ENCODE measurements at places on chromosomes 3 and 15.

DNA sequence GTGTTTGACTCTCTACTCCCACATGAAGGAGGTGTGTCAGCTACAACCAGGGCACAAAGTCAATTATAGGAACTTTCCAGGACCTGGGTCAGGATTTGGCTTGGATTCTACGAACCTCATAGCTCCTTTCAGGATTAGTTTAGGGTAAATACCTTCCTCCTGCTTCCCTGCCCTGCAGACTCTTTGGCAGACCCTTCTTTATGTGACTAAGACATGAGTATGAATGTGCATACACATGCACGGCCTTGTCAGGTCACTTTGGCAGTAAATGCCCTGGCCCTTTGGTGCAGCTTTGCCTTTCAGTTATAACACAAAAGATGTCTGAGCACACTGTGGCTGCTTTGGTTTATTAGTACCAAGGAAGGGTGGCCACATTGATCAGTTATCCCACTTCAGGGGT is 68.9 kb downstream of the GHSR start:
- no peak for DNase-seq

DNA sequence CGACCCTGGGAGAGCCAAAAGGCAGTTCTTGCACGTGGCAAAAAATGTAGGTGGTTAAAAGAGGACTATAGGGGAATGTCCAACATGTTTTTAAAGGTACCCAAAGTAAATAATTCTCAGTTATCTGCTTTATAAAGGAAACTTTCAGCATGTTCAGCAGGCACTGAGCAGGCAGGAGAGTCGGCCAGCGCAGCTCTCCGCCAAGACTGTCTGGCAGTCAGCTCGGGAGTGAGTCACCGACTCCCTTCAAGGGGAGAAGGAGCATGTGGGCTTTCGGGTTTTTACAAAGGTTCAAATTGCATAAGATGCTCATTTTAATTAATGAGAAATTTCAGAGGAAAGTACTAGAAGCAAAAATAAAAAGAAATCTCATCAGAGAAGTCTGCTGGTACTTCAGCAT is 7.0 kb downstream of the GABRA5 start:
- DNase-seq, result no peak

DNA sequence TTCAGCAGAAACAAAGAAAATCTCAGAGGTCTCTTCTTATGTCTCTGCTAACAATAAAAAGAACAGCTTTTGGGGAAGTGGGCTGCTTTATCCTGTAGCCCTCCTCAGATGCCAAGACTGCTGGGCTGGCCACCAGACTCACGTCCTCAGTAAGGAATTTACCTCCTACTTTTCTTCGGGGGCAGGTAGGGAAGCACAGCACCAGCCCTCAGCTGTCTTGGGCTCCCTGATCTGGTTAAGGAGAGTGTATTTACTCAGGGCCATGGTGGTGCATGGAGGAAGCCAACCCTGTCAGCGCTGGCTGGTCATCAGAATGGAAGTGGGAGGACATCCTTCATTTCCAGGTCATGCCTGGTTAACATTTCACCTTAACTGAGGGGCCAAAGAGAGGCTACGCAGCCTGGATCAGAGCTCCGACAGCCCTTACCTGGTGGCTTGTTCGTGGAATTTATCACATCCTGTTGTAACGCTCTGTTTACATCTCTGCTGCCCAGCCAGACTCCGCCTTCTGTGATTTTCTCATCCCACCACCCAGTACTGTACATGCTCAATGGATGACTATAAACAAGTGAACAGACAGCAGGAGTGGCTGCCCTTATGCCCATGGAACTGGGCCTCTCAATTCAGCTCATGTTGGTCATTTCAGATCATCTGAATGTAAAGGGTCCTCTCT is 108.3 kb downstream of the IGF2BP2 start:
- no peak for DNase-seq

- no peak for DNase-seq
These were observed 19.5 kb upstream of the P4HTM start for GRCh38 chr3:48970586-48970985.

DNA sequence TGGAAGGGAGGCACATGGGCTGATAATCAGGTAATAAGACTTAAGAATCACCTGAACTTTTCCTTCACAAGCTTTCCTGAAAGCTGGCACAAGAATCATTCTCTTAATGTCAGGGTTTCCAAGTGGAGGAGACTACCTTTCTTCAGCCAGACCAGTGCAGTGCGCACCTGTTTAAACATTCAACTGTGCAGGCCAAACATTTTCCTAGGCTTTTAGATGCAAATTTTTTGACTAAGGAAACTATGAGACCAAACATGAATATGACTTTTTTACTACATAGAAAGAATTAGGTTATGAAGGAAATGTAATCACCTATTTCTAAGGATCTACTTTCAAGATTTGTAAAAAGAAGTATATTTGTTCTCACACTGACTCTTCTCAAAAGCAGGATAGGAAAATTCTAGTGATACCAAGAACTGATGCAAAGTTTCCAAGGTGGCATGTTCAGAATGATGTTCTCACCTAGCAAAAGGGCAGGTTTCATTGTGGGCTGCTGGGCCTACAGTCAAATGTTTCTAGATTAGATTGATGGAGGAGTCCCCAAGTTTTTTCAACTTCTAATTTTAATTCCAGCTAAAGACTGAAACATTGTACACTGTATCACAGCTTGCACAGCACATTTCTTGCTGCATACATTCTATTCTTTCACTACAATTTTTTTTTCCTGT is 339.1 kb downstream of the TIGIT start:
- no peak for DNase-seq

DNA sequence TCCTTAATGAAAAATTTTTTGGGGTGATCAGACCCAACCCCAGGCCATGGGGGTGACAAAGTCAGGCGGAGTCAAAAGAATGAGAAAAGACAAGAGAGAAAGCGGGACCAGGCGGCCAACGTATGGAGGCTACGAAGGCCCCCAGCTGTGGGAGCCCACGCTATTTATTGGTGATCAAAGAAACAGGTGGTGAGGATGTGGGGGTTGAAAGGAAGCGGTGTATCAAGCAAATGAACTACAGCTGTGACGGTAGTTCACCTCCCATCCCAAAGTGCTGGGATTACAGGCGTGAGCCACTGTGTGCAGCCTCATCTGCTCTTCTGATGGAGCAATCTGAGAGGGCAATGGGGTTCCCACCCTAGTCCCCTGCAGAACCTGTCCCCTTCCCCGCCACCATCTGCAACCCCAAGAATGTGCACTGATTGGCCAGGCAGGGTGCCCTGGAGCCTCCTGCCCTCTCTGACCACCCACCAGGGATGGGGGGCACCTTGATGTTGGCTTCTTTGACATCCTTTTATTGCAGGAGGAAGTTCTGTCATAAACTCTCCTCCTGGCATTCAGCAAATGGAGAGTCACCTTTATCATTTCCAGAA is 1.1 kb upstream of the CHRNA3 start:
- DNase-seq, result no peak

DNA sequence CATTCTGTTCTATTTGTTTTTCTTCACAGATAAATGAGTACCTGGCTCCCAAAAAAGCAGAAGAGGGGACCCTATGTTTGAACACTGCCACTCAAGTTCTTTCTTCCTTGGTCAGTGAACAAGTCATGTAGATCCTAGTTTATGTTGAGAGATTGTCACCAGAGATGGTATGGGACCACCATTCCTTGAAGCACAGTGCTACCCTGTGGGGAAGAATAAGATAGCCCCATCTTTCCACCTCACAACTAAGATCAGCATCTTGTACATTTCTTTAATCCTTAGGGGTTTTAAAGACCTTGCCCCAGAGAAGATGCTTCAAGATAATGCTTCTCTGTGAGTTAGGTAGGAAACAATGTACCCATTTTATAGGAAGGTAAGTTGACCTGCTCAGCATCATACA is 233.5 kb upstream of the WNT5A start:
- DNase-seq, result no peak

DNA sequence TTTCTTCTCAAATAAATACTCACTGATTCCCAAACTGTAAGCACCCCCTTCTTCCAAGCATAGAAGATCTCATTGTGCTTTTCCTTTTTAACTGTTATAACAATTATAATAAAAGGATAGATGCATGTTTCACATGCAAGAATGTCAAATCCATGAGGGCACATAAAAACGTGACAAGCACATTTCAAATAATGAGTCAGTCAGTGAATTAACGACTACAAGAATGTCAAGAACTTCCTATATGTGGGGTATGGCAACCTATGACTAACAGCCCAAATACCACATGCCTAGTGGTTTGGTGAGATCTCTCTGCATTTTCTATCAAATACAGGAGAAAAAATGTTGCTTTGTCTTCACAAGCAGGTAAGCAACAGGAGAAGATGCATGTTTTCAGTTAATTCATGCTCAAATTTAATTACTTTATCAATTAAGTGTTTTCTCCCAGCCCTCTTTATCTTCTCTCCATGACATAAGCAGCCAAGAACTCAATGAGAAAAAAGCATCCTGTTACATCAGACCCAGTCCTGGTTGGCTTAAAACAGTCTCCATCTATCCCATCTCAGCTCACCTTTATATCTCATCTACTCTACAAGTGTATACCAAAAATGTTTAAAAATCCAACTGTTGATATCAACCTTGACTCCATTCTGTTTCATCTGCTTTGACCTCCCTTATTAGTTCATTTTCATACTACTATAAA is 181.5 kb upstream of the LMCD1 start:
- no peak for DNase-seq

DNA sequence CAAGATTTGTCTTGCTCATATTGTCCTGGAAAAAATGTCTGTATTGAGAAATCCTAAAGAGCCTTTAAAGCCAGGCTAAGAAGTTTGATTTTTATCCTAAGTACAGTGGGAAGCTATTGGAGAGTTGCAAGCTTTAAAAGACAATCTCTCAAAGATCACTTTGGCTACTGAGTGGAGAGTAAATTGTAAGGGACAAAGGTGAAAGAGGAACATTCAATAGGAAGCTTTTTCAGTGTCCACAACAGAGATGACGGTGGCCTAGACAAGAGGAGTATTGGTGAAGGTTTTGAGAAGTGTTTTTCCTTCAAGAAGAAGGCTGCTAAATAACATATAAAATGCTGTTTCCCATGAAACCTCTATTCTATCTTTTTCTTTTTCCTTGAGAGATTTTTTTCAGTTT is 249.5 kb upstream of the IL12A start:
- no peak for DNase-seq

GRCh38 chr3:158369279-158369678 is 201.7 kb upstream of the MLF1 start:
- DNase-seq, result no peak

- DNase-seq, result no peak
These were observed 4.4 kb upstream of the RASA2 start for GRCh38 chr3:141482245-141482922.

- no peak for DNase-seq
These were observed 27.5 kb upstream of the SH3BP5 start for GRCh38 chr3:15359677-15360397.

DNA sequence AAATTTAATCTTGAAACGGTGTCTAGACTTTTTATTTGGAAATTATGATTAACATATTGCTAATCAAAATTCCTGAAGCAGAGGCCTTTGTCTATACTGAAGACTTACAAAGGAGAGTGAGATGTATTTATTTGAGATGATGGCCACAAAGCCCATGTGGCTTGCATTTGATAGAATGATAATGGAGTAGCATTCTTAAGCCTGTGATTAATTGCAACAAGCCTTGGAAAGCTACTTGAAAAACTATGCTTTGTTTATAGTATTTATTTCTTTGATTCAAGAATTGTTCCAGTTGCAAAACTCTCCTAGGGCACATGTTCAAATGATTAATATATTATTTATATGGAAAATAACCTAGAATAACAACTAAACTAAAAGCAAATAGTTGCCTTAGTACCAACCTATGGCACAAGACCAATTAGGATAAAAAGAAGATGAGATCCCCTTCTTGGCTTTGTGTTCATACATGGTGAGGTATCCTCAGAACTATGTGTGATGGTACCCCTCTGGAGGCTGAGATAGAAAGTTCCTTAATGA is 244.1 kb upstream of the TBL1XR1 start:
- DNase-seq, result no peak

GRCh38 chr15:34889476-34889875 is 80.1 kb downstream of the AQR start:
- DNase-seq, result no peak

DNA sequence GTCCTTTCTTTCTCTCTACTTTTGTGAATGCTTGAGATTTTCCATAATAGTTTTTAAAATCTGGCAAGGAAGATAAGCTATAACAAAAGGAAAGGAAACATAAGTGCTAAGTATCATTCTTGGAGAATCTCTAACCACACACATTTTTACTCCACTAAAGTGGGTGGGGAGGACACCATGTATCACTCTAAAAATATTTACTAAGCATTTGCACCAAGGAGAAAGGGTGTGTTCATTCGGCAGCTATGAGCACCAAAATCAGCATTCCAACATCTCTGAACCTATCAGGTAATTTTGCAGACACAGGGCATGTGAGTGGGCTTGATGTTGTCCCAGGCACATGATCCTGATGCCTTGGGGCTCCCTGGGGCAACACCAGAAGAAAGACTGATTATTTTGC is 5.5 kb downstream of the B4GALT4 start:
- DNase-seq, result no peak

- no peak for DNase-seq
These were observed 49.9 kb downstream of the KLF13 start for GRCh38 chr15:31376511-31376910.

GRCh38 chr3:33768578-33769330 is 29.7 kb upstream of the PDCD6IP start:
- no peak for DNase-seq

DNA sequence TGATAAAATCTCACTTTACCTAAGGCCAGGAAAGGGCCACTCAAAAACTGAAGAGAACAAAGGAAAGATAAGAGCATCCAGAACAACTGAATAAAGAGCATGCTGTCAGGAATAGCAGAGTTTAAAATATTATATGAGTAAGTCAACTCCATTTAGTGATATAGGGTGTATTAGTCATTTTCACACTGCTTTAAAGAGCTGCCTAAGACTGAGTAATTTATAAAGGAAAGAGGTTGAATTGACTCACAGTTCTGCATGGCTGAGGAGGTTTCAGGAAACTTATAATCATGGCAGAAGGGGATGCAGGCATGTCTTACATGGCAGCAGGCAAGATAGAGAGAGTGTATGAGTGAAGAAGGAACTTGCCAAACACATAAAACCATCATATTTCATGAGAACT is 778.0 kb upstream of the NECTIN3 start:
- DNase-seq, result no peak

GRCh38 chr15:82952158-82953081 is at the start of gene HOMER2:
Gene HOMER2 (minus strand): TSS chr15:82952720. CDS start chr15:82952535, 185 bp downstream.
- DNase-seq, result no peak

DNA sequence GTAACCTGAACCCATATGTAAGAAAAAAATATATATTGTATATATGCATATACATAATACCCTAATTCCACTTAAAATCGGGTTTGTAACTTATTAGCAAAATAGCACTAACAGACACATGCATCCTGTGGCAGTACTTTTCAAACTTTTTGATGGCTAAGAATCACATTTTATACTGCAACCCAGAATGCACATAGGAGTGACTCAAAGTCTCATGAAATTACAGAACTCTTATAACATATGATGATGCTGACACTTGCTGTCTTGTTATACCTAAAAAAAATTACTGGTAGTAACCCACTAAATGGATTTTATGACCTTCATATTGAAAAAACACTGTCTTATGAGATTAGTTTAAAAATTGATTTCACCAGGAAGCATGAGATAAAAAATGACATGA is 152.4 kb upstream of the FRMD4B start:
- no peak for DNase-seq

- no peak for DNase-seq
These were observed 1437.0 kb downstream of the OTOL1 start for GRCh38 chr3:162933656-162934055.

GRCh38 chr3:71580636-71581456 is 2.7 kb downstream of the FOXP1 start:
- no peak for DNase-seq

All from hippocampal formation (tissue), 2 donors.